Hematopoietic multipotent progenitor cell (in vitro differentiated cells): ENCODE measurements at places on chromosomes 3 and 15.
A peak's percentile ranks its signal among the peaks of the same experiment; 100 is the strongest.

DNA sequence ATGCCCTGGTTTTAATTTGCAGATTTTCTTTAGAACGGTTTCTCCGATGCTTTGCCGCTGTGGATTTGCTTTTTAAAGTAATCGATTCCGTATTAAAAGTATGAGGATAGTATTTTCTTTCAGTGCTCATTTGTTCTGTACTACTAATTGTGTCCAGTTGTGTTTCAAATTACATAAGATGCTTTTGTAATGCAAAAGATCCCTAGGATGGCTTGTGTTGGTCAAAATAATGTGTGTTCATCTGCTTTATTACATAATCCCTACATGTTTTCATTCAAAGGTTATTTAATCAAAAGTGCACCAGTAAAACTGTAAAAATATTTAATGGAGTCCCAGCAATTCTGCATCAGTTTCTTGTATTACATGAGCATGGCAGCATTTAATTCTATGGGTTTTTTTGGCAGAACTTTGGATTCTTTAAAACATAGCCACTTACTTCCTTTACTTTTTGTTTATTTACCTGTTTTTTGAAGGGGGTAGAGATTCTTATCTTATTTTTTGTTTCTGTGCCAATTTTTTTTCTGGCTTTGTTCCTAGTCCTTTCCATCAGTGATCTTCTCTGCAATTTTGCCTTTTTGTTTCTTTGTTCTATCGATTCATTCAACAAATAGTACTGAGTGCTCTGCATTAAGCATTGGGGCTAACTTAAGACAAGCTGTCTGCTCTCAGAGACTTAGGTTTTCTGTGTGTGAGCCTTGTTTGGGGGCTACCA, 352.8 kb downstream of the LRTM1 start:
- no peak for DNase-seq

DNA sequence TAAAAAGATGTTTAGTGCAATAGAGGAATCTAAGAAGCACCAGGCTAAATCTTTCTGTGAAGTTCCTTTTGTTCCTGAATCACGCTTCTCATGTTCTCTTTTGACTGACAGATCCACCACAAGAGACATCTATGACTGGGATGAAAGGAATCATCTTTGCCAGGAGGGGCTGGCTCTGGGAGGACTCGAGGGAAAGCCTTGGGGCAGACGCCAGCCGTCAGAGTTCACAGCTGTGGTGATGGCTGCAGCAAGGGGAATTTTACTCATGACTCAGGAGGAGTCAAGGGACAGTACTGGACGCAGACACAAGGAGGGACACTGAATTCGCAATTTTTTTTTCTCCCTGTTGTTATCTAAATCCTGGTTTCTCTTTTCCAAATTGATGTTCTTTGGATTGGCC, 38.7 kb downstream of the C3orf38 start:
- DNase-seq, result no peak

DNA sequence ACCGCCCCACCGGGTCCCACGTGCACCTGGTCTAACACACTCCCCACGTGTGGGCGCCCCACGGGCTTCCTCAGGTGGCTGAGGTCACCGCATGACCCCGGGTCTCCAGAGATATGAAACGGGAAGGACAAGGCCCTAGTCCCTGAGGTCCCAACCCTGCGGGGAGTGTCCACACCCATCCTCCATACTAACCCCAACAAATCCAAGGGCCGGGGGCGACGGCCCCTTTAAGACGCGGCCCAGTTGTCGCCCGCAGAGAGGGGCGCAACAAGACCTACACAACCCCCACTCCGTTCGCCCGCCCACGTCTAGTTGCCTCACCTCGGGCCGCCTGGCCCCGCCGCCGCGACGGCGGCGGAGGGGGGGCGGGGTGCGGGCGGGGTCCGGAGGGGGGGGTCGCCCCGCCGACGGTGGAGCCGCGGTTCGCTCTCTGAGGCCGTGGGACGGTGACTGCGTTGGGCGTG, 396 bp downstream of the INO80 start:
- peak; percentile 32 for DNase-seq

DNA sequence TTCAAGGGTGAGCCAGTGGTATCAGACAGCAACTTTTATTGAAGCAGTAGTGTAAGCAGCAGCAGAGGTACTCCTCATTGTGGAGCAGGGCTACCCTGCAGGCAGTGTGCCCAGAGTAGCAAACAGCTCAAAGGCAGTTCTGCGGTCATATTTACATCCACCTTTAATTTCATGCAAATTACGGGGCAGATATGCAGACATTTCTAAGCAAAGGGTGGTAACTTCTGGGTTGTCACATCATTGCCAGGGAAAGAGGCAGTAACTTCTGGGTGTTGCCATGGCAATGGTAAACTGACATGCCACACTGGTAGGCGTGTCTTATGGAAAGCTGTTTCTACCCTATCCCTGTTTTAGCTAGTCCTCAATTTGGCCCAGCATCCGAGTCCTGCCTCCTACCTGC, 46.5 kb upstream of the CLDN18 start:
- DNase-seq, result no peak

DNA sequence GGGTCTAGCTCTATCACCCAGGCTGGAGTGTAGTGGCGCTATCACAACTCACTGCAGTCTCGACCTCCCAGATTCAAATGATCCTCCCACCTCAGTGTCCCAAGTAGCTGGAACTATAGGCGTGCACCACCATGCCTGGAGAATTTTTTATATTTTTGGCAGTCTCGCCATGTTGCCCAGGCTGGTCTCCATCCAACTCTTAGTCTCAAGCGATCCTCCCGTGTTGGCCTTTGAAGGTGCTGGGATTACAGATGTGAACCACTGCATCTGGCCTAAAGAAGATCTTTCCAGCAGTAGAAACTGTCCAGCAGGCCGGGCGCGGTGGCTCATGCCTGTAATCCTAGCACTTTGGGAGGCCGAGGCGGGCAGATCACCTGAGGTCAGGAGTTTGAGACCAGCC, 55.2 kb upstream of the NR2C2 start:
- DNase-seq, result no peak

DNA sequence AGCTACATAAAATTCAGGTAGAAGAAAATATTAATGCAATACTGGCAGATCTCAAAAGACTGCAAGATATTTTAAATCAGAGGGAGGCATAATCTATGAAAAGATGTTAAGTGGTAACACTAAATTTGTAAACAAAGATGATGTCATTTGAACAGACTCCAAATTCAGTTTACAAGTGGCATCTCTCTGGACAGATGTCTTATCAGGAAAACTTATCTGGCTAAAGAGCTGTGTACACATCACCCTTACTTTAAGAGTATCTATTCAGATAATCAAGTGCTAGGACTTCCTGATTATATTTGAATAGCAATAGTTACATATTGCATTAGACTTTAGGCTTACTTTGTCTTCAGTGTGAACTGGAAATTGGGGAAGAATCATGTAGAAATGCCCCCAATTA, 231.5 kb downstream of the WDR72 start:
- no peak for DNase-seq

DNA sequence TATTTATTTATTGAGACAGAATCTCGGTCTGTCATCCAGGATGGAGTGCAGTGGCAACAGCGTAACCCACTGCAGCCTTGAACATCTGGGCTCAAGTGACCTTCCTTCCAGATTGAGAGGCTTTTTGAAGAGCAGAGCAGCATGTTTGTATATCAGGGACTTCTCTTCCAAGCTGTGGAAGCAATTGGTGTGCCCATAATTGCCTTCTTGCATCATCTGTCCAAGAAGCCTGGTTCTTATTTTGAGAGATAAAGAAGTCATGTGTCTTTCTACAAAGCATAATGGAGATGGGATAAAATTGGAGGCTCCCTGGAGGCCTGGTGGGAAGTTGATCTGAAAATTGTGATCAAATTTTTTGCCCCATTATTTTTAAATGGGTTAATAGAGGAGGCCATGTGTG, 183.8 kb upstream of the MCTP2 start:
- DNase-seq, result no peak

GRCh38 chr15:41024885-41025284, 71.6 kb downstream of the CHAC1 start:
- no peak for DNase-seq

DNA sequence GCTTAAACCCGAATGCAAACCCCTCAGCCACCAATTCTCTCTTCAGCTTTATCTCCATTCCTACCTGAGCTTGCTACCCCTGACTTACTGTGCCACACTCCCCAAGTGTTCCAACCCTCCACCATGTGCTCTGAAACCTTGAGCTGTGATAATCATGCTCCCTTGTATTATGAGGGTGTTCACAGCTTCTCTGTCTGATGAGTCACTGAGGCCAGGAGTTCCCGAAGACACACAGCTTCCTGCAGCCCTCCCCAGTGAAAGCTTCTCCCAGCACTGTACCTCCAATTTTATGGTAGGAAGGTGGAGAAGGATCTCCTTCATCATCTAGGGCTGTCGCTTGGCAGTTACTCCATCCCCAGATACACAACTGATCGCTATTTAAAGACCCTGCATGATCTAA, 24.9 kb downstream of the STAC start:
- DNase-seq, result no peak

DNA sequence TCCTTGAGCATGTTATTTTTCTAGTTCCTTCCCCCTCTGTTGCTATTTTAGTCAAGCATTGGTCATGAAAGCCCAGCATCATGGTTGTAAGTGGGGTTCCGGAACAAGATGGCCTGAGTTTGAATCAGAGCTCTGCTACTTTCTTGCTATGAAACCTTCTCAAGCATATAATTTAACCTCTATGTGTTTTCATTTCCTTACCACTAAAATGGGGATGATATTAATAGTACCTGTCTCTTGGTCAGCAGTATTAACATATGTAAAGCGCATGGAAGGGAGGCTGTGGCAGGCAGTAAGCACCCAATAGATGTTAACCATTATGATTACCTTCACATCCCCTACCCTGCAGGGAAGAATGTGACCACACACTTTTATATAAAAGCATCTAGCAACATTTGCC, 14.3 kb upstream of the SPRED1 start:
- DNase-seq, result no peak

- DNase-seq, result no peak
Observed at GRCh38 chr15:68303560-68304436, 26.3 kb downstream of the FEM1B start.

DNA sequence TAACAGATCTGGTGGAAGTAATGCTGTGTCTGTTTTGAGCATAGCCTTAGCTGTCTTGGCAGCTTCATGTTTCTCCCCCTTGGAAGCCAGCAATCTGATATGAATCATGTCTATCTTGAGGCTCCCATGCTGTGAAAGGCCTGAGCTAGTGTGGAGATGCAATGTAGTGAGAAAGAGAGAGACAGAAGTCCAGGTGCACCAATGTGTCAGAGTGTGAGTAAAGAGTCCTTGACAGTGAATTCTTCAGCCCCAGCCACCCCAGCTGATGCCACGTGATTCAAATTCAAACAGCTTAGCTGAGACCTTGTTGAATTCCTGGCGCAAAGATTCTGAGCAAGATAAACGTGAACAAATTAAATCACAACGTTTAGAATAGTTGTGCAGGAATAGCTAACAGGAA, 704.2 kb downstream of the EDEM1 start:
- no peak for DNase-seq

GRCh38 chr3:36214460-36214859, 165.8 kb upstream of the STAC start:
- DNase-seq, result no peak

DNA sequence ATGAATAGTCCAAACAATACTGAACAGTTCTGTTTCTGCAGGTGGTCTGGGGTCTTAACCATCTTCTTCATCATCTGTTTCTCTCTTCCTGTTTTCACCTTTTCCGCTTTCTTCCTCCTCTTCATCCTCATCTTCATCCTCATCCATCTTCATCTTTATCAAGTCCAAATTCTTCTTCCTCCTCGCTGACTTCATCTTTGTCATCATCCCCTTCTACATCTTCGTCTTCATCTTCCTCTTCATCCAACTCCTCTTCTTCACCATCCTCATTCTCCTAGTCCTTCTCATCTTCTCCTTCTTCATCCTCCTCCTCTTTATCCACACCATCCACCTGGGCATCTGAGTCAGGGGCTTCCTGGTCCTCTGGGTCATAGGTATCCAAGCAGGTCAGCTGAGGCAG, 16.5 kb upstream of the CFAP161 start:
- no peak for DNase-seq

DNA sequence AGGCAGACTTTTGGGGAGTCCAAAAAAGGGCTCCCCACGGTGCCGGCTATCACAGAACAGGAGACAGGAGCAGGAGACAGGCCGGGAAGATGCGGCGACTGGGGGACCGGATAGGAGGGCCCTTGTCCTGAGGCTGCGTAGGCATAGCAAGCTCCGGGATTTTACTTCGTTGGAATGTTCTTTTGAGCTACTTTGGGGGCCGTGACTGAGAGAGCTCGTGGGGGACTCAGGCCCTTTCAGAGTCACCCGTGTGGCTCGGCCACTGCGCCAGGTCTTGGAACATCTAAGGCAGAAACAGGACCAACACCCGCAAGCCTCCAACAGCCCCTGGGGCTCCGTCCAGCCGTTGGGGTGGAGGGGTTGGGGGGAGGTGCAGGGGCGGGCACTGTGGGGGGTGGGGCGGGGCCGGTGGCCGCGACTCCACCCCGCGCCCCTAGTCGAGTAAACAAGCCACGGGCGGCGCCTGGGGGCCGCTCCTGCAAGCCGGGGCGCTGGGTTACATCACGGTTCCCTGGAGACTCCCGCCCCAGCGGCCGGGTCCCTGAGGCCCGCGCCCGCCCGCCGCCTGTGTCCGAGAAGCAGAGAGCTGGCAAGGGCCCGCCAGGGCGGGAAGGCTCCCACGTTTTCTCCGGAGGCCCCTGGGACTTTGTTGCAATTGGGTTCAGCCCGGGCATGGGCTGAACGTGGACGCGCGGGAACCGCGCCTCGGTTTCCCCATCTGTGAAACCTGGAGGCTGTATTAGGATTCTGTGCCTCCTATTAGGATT, 23.3 kb upstream of the C15orf39 start:
- DNase-seq, result peak; percentile 60

DNA sequence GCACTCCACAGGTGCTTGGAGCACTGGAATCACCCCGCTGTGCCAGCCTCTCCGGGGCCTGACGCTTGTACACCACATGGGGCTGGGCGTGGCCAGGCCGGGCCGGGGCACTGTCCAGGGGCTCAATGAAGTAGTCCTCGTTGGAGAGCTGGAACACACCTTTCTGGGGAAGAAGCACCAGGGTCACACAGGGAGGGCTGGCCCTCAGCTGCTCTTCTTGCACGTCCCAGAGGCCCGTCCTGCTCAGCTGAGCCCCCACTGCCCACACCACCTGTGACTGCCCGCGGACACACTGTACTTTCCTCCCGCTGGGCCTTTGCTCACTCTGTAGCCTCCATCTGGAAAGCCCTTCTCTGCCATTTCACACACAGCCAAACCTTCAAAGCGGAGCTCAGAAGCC, 13.3 kb downstream of the ADAMTS7 start:
- no peak for DNase-seq

GRCh38 chr15:65189102-65189740, 4.1 kb upstream of the CLPX start:
- DNase-seq, result peak; percentile 60

- no peak for DNase-seq
Observed at GRCh38 chr15:33964665-33965040, 3.6 kb upstream of the CHRM5 start.

GRCh38 chr3:195210266-195210973, 60.5 kb downstream of the XXYLT1 start:
- DNase-seq, result no peak

GRCh38 chr3:20401253-20401652, 215.2 kb upstream of the SGO1 start:
- DNase-seq, result no peak
